ENCODE measurements at places on chromosomes 4 and X.
A peak's percentile ranks its signal among the peaks of the same experiment; 100 is the strongest.

GRCh38 chr4:87088186-87088585 is 132.2 kb downstream of the KLHL8 start:
- no peak overlapping the region for H3K4me3 ChIP-seq
- H3K27me3 ChIP-seq, result no peaks in the 10 kb centered on the region
- H3K27ac ChIP-seq, result no peak overlapping the region
- DNase-seq, result no peak
- peaks cover 6% of the 10 kb centered on the region for H3K4me1 ChIP-seq

- peaks cover 3% of the 10 kb centered on the region for H3K27me3 ChIP-seq
- no peak overlapping the region for H3K27ac ChIP-seq
- H3K4me3 ChIP-seq, result no peak overlapping the region
- H3K36me3 ChIP-seq, result no peaks in the 10 kb centered on the region
These were observed 74.9 kb downstream of the KDR start for GRCh38 chr4:55050418-55050950.

DNA sequence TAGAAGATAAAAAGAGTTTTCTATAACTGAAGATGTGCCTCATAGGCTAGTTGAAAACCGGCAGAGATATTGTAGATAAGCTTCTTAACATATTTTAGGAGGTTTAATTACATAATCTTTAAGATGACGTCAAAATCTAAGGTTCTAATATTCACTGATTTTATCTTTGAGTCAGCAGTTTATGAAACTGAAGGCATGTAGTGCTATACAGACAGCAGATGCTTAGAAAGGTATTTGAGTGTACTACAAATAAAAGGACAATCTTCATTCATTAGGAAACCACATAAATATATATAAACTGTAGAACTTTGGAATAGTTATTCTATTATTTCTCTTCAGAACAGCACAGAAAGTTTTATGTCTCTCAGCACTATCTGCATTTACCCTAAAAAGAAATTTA is 504.8 kb downstream of the IL15 start:
- no peak for DNase-seq
- no peak overlapping the region for H3K4me3 ChIP-seq
- H3K27ac ChIP-seq, result no peak overlapping the region
- no peaks in the 10 kb centered on the region for H3K27me3 ChIP-seq

DNA sequence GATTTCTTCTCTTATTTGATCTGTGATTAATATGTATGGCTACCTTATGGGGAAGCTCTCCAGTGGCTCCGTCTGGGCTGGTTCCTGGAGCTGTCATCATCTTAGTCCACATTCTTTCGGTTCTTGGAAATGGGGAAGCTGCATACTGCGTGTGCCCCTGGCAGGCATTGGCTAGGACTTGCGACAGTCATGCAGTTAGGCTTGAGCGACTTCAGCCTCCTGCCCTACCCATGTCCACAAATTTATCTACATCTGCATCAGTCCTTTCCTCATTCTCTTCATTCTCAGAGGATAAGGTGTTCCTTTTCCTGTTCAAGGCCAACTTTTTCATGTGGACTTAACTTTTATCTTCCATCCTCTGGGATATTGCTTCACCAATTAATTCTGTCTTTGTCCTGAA is 214.2 kb downstream of the RELL1 start:
- H3K36me3 ChIP-seq, result no peaks in the 10 kb centered on the region
- no peak for DNase-seq
- H3K4me3 ChIP-seq, result no peak overlapping the region

GRCh38 chrX:3609810-3610209 is 103.6 kb downstream of the PRKX start:
- no peaks in the 10 kb centered on the region for H3K27me3 ChIP-seq
- peaks cover 4% of the 10 kb centered on the region for H3K36me3 ChIP-seq
- no peak overlapping the region for H3K4me3 ChIP-seq

DNA sequence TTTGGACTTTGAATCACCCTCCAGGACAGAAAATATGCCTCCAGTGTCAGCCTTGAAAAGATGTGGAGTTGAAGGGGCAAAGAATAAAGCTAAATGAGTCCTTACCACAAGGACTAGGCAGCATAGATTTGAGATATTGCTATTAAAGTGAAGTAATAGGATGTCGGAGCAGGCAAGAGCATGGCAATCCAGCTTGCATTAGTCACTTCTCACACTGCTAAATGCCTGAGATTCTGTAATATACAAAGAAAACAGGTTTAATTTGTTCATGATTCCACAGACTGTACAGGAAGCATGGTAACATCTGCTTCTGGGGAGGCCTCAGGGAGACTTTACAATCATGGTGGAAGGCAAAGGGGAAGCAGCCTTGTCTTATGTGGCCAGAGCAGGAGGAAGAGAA is 109.8 kb upstream of the PCDH7 start:
- DNase-seq, result no peak
- H3K4me3 ChIP-seq, result no peak overlapping the region
- H3K36me3 ChIP-seq, result no peaks in the 10 kb centered on the region
- no peak overlapping the region for H3K27ac ChIP-seq
- H3K27me3 ChIP-seq, result no peaks in the 10 kb centered on the region

- no peak for DNase-seq
- H3K36me3 ChIP-seq, result no peaks in the 10 kb centered on the region
- peaks cover 21% of the 10 kb centered on the region for H3K27me3 ChIP-seq
These were observed 38.3 kb upstream of the LGI2 start for GRCh38 chr4:25069014-25069413.

DNA sequence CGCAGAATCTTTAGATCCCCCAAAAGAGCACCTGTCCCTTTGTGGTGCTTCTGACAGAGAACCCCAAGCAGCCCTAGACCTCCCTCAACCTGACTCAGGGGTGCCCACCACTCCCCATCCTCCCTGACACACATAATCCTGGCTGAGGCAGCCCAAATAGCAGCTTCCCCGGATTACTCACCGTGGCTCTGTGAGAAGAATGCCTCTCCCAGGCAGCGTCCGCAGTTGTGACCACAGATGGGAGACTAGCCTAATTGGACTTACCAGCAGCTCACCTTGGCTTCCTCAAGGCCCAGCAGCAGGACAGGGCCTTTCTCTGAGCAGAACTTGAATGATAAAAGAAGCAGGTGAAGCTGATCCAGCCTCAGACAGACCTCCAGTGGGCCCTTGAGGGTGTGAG is 10.3 kb upstream of the ODAPH start:
- H3K4me1 ChIP-seq, result peaks cover 10% of the 10 kb centered on the region
- no peak overlapping the region for H3K27ac ChIP-seq
- no peaks in the 10 kb centered on the region for H3K27me3 ChIP-seq
- DNase-seq, result no peak

GRCh38 chr4:54032558-54033135 is 31.8 kb downstream of the CHIC2 start:
- no peaks in the 10 kb centered on the region for H3K27me3 ChIP-seq
- no peak for DNase-seq
- H3K36me3 ChIP-seq, result peaks cover 7% of the 10 kb centered on the region
- no peak overlapping the region for H3K27ac ChIP-seq
- H3K4me1 ChIP-seq, result peaks cover 6% of the 10 kb centered on the region

DNA sequence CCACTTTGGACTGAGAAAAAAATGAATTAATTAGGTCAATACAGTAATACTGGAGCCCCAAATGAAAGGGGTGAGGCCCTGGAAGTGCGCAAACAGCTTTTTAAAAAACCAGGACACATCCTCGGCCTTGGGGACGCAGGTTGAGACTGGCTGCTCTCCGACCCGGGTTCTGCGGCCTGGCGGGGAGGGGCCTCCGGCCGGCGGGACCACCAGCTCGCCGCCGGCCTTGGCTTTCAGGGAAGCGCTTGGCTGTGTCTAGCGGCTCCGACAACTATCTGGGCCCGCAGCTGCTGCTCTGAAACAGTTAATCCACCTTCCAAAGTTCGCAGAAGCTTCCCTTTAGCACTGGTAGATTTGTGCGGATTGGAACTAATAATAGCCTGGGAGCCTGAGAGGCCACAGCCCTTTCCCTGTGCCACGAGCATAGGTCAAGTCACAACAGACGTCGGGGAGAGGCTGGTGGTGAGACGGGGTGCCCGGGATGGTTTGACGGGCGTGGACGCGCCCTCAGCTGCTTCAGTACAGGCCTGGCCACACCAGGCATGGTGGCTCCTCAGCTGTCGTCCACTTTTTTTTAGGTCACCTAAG is 1.1 kb upstream of the SEL1L3 start:
- H3K4me3 ChIP-seq, result no peak overlapping the region
- H3K27me3 ChIP-seq, result peaks cover 12% of the 10 kb centered on the region
- H3K4me1 ChIP-seq, result peaks cover 5% of the 10 kb centered on the region
- DNase-seq, result no peak

- H3K27me3 ChIP-seq, result no peaks in the 10 kb centered on the region
- no peaks in the 10 kb centered on the region for H3K4me1 ChIP-seq
- DNase-seq, result no peak
- H3K4me3 ChIP-seq, result no peak overlapping the region
- H3K36me3 ChIP-seq, result no peaks in the 10 kb centered on the region
These were observed 58.5 kb downstream of the KDM6A start for GRCh38 chrX:44931441-44931973.

- H3K36me3 ChIP-seq, result no peaks in the 10 kb centered on the region
- H3K27ac ChIP-seq, result no peak overlapping the region
- H3K4me1 ChIP-seq, result no peaks in the 10 kb centered on the region
- H3K27me3 ChIP-seq, result no peaks in the 10 kb centered on the region
- no peak overlapping the region for H3K4me3 ChIP-seq
- no peak for DNase-seq
These were observed 212.8 kb upstream of the PDE5A start for GRCh38 chr4:119841361-119841760.

- H3K27me3 ChIP-seq, result no peaks in the 10 kb centered on the region
- H3K27ac ChIP-seq, result no peak overlapping the region
- no peak for DNase-seq
- no peaks in the 10 kb centered on the region for H3K36me3 ChIP-seq
- H3K4me1 ChIP-seq, result no peaks in the 10 kb centered on the region
These were observed 155.4 kb upstream of the FRG1 start for GRCh38 chr4:189785257-189785656.

DNA sequence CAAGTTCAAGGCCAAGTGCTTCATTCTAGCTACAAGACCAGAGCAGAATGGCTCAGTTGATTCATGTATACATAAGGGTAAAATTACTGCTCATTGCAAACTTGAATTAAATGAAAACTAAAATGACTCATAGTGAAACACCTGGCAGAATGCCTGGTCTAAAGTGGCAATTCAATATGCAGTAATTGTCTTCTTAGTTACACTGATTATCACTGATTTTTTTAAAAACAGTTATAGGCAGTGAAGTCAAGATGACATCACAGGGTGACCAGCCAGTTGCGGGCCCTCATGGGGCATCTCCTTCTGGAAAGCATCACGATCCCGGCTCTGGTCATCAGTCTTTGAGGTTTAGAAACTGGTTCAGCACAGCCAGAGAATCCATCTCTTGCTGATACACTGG is 154.2 kb downstream of the RAB28 start:
- H3K27ac ChIP-seq, result no peak overlapping the region
- H3K27me3 ChIP-seq, result no peaks in the 10 kb centered on the region
- H3K4me1 ChIP-seq, result no peaks in the 10 kb centered on the region
- peak; percentile 21 for DNase-seq
- no peaks in the 10 kb centered on the region for H3K36me3 ChIP-seq

DNA sequence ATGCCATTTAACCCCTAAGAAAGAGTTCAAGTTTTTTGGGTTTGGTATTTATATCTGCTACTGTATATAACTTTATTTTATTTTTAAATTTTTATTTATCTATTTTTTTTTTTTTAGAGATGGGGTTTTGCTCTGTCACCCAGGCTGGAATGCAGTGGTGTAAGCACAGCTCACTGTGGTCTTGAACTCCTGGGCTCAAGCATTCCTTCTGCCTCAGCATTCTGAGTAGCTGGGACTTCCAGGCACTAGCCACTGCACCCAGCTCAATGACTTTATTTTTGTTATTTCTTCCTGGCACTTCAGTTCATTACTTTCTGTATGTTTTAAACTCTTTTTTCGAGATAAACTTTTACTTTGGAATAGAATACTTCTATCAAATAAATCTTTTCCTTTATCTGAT is 42.4 kb upstream of the PGAM4 start:
- no peaks in the 10 kb centered on the region for H3K36me3 ChIP-seq
- no peak overlapping the region for H3K27ac ChIP-seq
- DNase-seq, result peak; percentile 2

GRCh38 chrX:71910986-71911730 is 513 bp downstream of the NHSL2 start:
- H3K4me1 ChIP-seq, result peaks cover 5% of the 10 kb centered on the region
- H3K27me3 ChIP-seq, result peaks cover 51% of the 10 kb centered on the region
- peak; percentile 35 for DNase-seq
- peak overlapping the region; percentile 70 for H3K4me3 ChIP-seq
- no peaks in the 10 kb centered on the region for H3K36me3 ChIP-seq

- no peak for DNase-seq
- no peak overlapping the region for H3K4me3 ChIP-seq
- H3K27ac ChIP-seq, result no peak overlapping the region
- peaks cover 2% of the 10 kb centered on the region for H3K4me1 ChIP-seq
These were observed 11.2 kb downstream of the EPGN start for GRCh38 chr4:74319470-74319869.
